ENCODE measurements at places on chromosomes 2 and 18.

- DNase-seq: no peak
Measured at GRCh38 chr2:101854877-101855276, 136.9 kb upstream of the IL1R2 start.

GRCh38 chr2:168652997-168653921 lies 149.2 kb upstream of the NOSTRIN start:
- no peak for DNase-seq

GRCh38 chr18:9969247-9969646 lies 55.4 kb downstream of the VAPA start:
- DNase-seq: no peak

DNA sequence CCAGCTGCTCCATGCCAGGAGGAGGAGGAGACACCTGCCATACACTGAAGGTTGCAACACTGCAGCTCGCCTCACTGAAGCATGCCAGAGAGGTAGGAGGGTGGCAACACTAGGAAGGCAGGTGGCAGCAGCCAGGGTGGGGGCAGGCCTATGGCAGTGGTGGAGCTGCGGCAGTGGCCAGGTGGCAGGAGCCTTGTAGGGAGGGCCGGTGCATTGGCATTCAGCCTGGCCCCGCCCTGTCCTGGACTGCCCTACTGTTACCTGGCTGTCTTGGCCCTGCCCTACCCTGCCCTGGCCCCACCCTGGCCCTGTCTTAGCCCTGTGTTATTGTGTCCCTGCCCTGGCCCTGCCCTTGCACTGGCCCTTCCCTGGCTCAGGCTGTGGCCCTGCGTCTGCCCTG lies 7.4 kb upstream of the ANKRD62 start:
- DNase-seq: no peak

DNA sequence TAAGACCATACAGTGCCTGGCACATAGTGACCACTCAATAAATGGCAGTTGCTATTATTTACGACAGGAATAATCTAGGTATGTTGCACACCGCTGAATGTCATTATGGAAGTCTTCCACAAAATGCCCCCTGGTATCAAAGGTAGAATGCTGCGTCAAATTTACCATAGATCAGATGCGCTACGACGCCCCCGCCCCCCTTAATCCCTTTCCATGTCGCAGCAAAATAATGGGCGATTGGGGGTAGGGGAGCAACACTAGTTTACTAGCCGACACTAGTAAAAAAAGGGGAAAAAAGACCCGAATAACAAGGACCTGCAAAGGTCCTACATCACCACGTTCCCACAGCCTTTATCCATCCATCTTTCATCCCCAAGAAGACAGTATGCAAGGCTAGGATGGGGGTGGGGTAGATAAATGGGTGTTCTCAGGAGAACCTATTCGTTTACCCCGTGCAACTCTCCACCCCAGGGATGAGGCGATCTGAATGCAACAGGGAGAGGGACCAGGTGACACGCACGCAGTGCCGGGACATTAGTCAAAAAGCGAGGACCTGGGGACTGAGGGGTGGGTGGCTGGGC lies 455 bp downstream of the PREPL start:
- DNase-seq: peak; percentile 46

DNA sequence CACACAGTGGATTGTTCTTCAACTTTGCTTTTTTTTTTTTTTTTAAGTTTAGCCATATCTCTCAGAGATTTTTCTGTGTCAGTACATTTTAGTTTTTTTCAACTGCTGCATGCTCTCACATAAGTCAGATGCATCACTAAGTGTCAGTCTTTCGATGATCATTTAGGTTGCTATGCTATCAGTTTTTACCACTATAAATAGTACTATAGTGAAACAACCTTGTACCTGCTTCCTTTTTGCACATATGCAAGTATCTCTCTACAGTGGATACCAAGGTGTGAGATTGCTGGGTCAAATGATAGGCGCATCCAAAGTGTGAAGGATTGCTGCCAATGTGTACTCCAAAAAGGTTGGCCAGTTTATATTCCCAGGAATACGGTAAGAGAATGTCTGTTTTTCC lies 33.5 kb upstream of the MAP4K3 start:
- no peak for DNase-seq
